ENCODE measurements at places on chromosomes 7 and 10.

DNA sequence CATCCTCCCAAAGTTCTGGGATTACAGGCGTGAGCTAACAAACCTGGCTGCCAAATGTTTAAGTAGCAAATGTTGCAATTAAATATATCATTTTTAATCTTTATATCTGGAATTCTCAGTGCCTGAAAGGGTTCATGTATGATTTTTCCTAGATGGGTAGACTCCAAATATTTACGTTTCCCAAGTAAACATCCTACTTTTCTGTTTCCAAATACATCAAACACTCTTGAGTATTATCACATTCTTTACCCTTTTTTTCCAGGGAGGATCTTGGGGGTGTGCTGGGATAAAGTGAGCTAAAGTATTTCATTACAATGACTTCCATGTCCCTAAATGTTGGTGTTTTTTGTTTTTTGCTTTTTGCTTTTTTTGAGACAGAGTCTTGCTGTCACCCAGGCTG, 32.9 kb upstream of the CYTH3 start:
- no peak for DNase-seq

DNA sequence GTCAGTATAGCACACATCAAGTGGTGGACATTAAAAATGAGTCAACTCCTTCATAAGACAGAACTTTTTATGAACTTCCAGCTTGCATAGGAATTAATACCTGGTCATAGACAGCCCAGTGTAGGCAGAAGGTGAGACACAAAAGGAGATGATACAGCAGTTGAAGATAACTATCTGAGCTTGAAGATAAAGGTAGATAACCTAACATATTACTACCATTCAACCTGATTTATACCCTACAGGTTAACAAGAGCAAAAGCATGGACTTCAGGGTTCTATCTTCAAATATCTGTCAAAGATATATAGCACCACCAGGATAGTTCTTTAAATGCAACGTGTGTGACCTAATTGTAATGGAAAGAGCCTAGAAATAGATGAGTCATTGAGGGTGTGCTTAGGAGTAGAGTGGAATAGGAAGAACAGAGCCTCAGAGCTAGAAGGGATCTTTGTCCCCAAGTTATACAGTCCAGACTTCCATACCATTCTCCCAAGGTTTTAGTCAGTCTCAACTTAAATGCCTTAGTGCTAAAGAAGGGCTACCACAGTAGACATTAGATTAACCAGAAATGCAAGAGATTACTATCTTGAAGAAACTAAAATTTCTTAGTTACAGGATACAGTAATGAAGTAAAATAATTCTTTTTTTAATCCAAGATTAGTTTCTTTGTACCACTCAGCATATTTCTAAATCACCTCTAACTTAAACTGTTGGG, 9.2 kb downstream of the ZNF800 start:
- no peak for DNase-seq

- no peak for DNase-seq
Observed at GRCh38 chr10:102804382-102805055, 32.7 kb downstream of the CYP17A1 start.

DNA sequence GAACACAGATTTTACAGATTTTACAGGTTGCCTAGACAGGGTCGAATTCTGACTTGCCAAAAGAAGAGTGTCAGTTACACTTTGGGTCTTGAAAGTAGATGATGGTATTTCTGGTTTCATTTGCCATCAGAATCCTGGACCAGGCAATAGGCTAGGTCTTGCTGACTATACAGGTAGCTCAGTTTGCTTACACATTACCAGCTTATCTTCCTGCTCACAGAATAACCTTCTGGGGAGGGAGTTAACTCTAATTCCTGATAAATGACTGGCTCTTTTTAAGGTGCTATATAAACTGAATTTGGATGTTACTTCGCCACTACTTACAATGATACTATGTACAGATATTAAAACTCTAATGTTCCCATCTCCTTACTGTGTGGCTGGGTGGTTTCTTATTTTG, 39.8 kb downstream of the GBF1 start:
- DNase-seq, result no peak

- no peak for DNase-seq
Observed at GRCh38 chr7:151062111-151062398, 2.7 kb downstream of the SLC4A2 start.

- no peak for DNase-seq
Observed at GRCh38 chr7:48046458-48046857, 11.1 kb downstream of the C7orf57 start.

GRCh38 chr10:76624470-76624869, 1013.1 kb downstream of the KCNMA1 start:
- peak; percentile 55 for DNase-seq

GRCh38 chr10:124416733-124417132, 2.0 kb downstream of the OAT start:
- no peak for DNase-seq

- DNase-seq, result no peak
Observed at GRCh38 chr7:124597509-124597908, 168.1 kb downstream of the GPR37 start.

DNA sequence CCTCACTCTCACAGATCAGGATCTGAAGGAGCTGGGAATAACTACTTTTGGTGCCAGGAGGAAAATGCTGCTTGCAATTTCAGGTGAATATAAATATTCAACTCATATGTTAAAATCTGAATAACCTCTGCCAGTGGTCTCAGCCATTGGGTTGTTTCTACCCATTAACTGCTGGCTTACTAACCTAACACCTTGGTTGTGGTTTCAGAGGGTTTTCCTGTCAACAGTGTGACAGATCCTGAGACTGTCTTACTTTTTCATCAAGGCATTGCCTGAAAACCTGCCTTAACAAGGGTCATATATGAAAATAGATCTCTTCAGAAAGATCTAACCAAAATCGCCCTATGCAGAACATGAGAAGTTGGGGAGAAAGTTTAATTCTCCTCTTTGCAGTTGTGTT, 307.7 kb downstream of the BICC1 start:
- no peak for DNase-seq

DNA sequence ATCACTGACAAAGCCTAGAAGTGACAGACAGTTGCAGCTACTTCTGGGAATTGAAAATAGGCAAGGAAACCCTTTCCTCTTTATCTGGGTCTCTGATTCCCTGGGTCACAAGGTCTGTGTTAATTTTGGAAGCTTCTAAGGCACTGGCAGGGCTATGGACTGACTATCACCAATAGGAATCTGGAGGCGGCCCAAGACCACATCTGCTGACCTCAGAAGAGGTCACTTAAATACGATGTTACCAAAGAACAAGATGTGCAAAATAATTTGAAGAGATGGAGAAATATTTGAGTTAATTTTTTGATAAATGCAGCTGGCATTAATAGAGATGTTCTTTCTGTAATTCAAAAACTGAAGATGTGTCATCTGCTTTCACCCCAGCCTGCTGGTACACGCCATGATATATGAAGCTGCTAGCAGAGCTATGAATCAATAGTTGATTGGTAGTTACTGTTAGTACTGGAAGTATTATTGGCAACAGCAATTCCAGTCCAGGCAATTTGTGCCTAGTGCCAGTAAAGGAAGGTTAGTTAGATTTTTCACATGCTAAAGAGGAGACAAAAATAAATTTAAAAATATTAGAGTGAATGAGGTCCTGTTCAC, 5.5 kb upstream of the STEAP4 start:
- DNase-seq, result no peak
